NCI-H226 (cell line): ENCODE measurements at places on chromosomes 13 and 19.

GRCh38 chr19:343941-344624 lies 513 bp downstream of the MIER2 start:
- DNase-seq = no peak

DNA sequence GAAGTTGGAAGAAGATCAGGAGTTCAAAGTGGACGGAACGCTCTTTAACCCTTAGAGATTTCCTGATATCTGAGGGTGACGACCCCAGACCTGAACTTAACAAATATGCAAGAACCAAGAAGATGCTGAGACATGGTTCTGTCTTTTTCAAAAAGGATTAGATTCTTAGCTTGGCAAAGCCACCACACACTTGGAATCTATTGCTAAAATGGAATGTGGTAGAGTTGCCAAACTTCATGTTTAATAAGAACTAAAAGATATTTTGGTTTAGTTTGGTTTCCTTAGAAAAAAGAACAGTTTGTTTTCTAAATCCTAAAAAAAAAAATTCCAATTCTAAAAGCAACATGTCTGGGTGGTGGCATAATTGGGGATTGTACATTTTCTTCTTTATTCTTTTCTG lies 29.5 kb downstream of the UNC13A start:
- no peak for DNase-seq

DNA sequence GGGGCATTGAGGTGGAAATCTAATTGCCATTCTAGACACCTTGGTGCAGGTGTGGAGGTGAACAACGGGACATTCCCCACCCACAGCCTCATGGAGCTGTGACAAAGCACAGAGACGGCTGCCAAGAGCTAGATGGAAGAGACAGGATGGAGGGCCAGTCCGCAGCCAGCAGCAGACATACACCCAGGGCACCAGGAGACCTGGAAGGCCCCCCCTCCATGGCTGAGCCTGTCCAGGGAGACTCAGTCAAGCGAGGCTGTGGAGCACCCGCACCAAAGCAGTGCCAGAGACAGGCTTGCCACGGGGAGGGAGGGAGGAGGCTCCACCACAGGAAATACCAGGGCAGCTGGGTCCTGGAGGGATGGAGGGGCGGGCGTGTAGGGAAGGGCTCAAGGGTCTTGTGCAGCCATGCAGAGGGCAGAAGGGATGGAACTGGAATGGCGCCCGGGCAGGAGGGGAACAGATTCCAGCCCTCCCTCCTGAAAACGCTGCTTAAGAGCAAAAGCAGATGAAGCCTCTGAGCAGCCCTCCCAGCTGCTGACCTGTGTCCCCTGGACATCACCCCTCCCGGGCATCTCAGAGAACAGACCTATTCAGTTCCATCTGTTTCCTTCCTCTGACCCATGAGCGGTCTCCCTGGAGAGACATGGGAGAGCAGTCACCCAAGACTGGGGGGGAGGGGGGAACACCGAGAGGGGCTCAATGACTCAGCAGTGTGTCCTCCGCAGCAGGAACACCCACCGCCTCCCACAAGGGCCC lies 14.4 kb downstream of the EPS15L1 start:
- DNase-seq = peak; percentile 78

GRCh38 chr19:46979126-46980105 lies 40.2 kb upstream of the NPAS1 start:
- no peak for DNase-seq
